Fibroblast of lung (primary cell): ENCODE measurements at places on chromosomes 16 and 17. TPM values are rescaled to one million over a fixed set of nuclear protein-coding genes. Genes with fewer than 3 reads are reported as not detected.
A peak's percentile ranks its signal among the peaks of the same experiment; 100 is the strongest.

The MAP3K14 gene
- total RNA-seq: 3.6 TPM in 2 replicates

The FNDC8 gene
- not detected in 2 replicates for total RNA-seq

The TBX2 gene
- 98.1 and 148 TPM in 2 replicates for total RNA-seq

The BAIAP2 gene
- 10.0 and 13.4 TPM in 2 replicates for total RNA-seq

The RPL23 gene
- total RNA-seq: 1,552 and 2,520 TPM in 2 replicates

The PLCG2 gene
- 0.66 and 0.77 TPM in 2 replicates for total RNA-seq

The TMEM238L gene
- total RNA-seq: not detected in 2 replicates

The CLEC18A gene
- total RNA-seq: under 0.01 and 0.33 TPM in 2 replicates

The RNF167 gene
- 13.6 and 22.8 TPM in 2 replicates for total RNA-seq

The NSMCE1 gene
- 124 and 142 TPM in 2 replicates for total RNA-seq

The PROCA1 gene
- 2.3 and 2.6 TPM in 2 replicates for total RNA-seq

- no peak for DNase-seq
Observed at GRCh38 chr17:19260958-19261357, 23.8 kb downstream of the EPN2 start.

DNA sequence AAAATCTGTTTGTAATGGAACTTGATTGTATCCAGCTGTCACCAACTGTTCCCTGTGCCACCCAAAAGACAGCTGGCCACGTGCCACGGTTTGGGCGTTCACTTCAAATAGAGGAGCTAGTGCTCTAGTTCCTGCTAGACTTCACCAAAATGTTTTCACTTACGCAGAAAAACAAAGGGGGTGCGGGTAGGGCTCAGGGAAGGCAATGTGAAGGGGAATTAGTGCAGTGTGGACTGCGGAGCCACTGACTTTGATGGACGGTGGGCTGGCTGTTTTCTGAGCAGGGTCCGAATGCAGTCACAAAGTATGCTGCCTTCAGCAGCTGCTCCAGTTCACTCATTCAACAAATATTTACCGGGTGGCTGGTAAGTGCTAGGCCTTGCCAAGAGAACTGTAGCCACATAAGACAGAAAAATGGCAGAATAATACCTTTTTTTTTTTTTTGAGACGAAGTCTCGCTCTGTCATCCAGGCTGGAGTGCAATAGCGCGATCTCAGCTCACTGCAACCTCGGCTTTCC is 7.6 kb upstream of the CYTH1 start:
- peak; percentile 82 for DNase-seq

- DNase-seq: no peak
Observed at GRCh38 chr17:64045176-64045575, 24.7 kb upstream of the ICAM2 start.

DNA sequence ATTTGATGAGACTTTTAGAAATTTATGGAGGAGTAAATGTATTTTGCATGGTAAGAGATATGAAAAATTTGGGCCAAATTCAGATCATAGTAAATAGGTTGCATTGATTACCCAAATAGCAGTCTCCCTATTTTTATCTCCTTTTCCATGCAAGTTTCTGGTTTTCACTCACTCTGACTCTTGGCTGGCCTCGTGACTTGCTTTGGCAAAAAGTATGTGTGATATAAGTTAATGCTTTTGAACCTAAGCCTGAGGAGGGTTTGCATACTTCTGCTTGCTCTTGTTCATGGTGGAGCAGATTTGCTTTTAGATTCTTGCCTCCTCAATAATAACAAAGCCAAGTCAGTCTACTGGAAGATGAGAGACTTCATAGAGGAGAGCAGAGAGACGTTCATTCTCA is 1045.9 kb upstream of the CDH8 start:
- DNase-seq: no peak

GRCh38 chr16:2912330-2913199 is 834 bp downstream of the FLYWCH1 start:
- DNase-seq: peak; percentile 79

GRCh38 chr16:47921535-47921934 is 234.3 kb downstream of the ABCC12 start:
- no peak for DNase-seq

DNA sequence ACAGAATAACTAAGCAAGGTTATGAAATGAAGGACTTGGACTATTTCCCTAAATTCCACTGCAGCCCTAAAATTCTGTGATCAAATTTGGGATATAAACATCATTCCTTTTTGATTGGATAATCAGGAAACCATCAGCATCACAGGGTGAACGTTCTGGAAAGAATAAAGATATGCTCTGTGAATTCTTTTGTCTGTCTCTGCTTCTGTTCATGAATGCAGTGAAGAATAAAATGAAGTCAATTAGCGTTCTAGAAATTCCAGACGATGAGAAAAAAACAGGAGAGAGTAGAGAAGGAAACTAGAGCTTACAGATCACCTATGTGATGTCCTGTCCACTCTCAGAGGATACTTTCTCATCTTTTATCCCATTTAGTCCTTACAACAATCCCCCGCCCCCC is 295.1 kb upstream of the SOX9 start:
- no peak for DNase-seq

- no peak for DNase-seq
Observed at GRCh38 chr17:3033741-3034577, 29.4 kb downstream of the OR1D5 start.

- DNase-seq: no peak
Observed at GRCh38 chr16:89343501-89344457, 126.3 kb downstream of the ZNF778 start.

GRCh38 chr16:81112453-81112852 is 16.3 kb upstream of the GCSH start:
- DNase-seq: no peak

- no peak for DNase-seq
Observed at GRCh38 chr16:56408379-56409098, 16.8 kb downstream of the AMFR start.

GRCh38 chr17:76314392-76315227 is 6.5 kb upstream of the QRICH2 start:
- DNase-seq: peak; percentile 9

DNA sequence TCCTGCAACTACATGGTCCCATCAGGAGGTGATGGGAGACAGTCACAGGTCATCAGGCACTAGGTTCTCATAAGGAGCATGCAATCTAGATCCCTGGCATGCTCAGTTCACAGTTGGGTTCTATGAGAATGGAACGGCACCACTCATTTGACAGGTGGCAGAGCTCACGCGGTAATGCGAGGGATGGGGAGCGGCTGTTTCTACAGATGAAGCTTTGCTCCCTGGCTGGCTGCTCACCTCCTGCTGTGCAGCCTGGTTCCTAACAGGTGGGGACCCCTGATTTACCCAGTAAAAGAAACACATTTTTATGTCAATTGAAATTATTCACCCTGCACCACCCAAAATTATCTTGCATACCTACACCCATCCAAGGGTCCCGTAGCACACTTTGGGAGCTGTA is 42.7 kb upstream of the ZNHIT3 start:
- no peak for DNase-seq

GRCh38 chr16:78490431-78490830 is 391.0 kb downstream of the WWOX start:
- DNase-seq: no peak

DNA sequence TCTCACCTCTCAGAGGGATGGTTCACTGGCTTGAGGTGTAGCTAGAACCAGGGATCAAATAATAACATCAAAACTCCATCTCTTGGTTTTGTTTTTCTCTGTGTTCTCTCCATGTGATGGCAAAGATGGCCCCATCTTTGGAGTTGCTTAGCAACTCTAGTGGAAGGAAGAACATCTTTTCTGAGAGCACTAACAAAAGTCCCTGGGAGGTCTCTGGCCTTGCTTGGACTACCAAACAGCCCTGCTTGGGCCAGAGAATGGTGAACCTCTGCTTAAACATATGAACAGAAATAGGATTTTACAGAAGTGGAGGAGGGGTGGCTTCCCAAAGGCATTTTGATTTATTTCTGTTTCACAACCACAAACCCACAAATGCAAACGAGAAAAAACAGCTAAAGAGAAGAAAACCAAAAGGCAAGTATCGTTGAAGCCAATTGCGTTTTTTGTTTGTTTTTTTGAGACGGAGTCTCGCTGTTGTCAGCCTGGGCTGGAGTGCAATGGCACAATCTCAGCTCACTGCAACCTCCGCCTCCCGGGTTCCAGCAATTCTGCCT is 13.2 kb downstream of the GABARAPL2 start:
- DNase-seq: no peak

- DNase-seq: no peak
Observed at GRCh38 chr17:67123699-67124098, 79.3 kb downstream of the CACNG1 start.

DNA sequence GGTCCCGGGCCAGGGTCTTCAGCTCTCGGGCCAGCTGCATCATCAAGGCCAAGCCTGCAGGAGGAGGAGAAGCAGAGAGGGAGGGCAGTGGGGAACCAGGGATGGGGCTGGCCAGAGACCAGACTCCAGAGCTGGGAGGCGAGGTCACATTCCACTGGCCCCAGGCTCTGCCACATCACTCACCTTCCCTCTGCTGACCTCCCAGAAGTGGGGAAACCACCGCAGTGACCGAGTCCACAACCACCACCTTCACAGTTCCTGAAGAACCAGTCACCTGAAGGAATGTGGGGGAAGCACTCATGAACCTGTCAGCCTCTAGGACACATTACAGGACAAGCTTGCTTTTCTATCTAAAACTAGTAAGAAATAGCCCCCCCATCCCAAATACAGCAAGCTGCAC is 16.4 kb downstream of the RAD51D start:
- DNase-seq: no peak

DNA sequence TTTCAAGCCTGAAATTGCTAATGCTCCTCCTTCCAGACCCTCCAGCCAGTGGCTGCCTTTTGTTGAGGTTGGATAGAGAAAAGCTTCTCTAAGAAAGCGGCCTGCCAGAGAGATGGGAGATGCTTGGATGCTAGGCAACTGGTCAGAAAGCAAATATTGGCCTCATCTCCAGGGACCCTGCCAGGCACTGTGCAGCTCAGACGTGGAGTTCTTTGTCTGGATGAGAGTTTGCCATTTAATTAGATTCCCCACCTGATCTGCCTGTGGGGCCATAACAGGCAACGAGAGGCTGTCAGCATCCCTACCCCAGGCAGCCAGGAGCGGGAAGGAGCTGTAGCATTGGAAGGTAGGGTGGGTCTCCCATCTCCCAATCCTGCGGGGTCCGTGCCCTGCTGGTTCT is 52.7 kb downstream of the ASIC2 start:
- no peak for DNase-seq

- no peak for DNase-seq
Observed at GRCh38 chr17:80800481-80801391, 190.9 kb upstream of the CHMP6 start.

DNA sequence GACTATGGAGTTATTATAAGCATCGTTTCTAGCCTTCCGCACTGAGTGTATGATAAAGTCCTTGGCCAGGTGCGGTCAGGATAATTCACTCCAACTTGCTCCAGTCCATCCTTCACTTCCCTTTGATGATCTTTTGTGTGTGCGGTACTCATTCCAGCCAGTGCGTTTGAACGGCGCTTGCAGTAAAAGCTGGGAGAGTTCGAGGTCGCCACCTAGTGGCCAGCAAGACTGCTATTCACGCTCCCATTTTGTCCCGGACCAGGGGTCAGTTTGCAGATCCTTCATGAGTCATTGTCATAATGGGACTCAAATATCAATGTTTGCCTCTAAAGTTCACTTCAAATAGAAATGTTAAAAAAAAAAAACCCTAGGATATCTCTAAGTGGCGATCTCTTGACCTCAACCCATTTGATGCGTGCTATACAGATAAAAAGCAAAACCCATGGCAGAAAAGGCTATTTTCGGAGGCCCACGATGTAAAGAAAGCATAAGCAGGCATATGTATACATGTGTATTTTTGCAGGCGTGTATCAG is 417.1 kb downstream of the TMEM114 start:
- peak; percentile 5 for DNase-seq

GRCh38 chr16:84973776-84974523 is 37.4 kb downstream of the ZDHHC7 start:
- DNase-seq: no peak

- no peak for DNase-seq
Observed at GRCh38 chr17:3003296-3004149, 59.9 kb downstream of the OR1D5 start.

DNA sequence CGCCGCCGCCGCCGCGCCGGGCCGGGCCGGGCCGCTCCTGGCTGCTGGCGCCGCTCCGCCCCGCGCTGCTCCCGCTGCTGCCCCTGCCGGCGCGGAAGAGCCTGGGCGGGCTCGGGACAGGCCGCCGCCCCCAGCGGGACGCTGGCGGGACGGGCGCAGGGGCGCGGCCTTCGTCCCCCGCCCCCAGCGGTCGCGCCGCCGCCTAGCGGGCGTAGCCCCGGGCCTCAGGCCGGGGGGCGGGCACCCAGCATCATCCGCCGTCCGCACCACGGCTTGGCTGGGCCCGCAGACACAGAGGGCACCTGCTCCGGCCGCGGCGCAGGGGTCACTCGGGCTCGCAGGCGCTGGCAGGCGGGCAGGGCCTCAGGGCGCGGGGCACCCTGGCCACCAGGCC is at the start of gene AMFR:
Gene AMFR (minus strand): TSS at position 107 of the 394 bp plus-strand sequence. CDS start 218 bp downstream, outside the sequence.
- DNase-seq: peak; percentile 79

DNA sequence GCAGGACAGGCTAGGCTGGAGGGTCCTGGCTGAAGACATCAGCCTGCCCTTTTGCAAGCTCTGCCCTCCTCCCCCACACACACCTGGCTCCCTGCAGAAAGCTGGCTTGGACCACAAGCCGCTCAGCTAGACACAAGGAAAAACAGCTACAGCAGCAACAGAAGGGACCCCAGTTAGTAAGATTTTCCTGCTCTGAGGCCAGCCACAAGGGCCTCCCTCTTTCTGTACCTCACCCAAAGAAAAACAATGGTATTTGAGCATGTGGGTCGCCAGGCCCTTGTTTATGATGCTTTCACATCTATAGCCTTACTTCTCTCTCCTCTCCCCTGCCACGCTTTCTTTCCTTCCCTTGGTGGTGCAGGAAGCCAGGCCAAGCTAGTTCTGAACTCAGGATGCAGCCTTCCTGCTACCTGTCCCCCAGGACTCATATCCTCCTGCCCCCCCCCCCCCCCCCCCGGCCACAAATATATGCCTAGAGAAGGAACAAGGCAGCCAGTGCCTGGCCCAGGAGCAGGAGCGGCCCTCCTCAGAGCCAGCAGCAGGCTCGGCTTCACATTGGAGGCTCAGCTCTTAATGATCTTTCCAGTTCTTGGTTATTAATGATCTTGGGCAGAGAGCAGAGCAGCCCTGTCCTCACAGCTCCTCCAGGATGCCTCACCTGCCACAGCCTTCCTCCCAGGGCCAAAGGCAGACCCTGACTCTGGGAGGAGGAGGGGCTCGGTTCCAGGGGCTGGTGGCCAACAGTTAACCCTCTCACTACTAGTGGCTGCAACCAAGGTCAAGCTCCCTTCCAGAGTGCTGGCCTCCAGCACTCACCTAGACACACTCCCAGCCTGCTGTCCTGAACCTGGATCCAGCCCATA is 19.5 kb downstream of the GRIN2C start:
- DNase-seq: no peak

DNA sequence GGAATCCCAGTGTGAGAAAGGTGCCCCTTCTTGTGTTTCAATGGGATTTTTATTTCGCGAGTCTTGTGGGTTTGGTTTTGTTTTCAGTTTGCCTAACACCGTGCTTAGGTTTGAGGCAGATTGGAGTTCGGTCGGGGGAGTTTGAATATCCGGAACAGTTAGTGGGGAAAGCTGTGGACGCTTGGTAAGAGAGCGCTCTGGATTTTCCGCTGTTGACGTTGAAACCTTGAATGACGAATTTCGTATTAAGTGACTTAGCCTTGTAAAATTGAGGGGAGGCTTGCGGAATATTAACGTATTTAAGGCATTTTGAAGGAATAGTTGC is 567 bp downstream of the UBB start:
- DNase-seq: peak; percentile 45

- DNase-seq: no peak
Observed at GRCh38 chr16:425740-426114, 278 bp downstream of the RAB11FIP3 start.
